Liver (tissue), 10 donors: ENCODE measurements at places on chromosomes 7 and 10.

DNA sequence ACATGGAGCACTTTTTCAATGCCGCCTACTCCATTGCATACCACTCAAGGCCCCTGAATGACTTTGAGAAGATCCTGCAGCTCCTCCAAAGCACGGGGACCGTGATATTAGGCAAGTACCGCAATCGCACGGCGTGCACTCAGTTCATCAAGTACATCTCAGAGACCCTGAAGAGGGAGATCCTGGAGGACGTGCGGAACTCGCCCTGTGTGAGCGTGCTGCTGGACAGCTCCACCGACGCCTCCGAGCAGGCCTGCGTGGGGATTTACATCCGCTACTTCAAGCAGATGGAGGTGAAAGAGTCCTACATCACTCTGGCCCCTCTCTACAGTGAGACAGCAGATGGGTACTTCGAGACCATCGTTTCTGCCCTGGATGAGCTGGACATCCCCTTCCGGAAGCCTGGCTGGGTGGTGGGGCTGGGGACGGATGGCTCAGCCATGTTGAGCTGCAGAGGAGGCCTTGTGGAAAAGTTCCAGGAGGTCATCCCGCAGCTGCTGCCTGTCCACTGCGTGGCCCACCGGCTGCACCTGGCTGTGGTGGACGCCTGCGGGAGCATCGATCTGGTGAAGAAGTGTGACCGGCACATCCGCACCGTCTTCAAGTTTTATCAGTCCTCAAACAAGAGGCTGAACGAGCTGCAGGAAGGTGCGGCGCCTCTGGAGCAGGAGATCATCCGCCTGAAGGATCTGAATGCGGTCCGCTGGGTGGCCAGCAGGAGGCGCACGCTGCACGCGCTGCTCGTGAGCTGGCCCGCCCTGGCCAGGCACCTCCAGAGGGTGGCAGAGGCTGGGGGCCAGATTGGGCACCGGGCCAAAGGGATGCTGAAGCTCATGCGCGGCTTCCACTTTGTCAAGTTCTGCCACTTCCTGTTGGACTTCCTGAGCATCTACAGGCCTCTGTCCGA, 12.7 kb upstream of the ATP6V0E2 start:
- DNase-seq, result no peak

GRCh38 chr10:11353006-11353896, 258.2 kb downstream of the USP6NL start:
- DNase-seq, result no peak

- DNase-seq, result no peak
Measured at GRCh38 chr7:139985811-139986210, 76.9 kb downstream of the PARP12 start.

- no peak for DNase-seq
Measured at GRCh38 chr7:111090846-111091245, at the start of gene LRRN3. LRRN3 (plus strand) TSS chr7:111091127; CDS start chr7:111122773, 31,646 bp downstream.

DNA sequence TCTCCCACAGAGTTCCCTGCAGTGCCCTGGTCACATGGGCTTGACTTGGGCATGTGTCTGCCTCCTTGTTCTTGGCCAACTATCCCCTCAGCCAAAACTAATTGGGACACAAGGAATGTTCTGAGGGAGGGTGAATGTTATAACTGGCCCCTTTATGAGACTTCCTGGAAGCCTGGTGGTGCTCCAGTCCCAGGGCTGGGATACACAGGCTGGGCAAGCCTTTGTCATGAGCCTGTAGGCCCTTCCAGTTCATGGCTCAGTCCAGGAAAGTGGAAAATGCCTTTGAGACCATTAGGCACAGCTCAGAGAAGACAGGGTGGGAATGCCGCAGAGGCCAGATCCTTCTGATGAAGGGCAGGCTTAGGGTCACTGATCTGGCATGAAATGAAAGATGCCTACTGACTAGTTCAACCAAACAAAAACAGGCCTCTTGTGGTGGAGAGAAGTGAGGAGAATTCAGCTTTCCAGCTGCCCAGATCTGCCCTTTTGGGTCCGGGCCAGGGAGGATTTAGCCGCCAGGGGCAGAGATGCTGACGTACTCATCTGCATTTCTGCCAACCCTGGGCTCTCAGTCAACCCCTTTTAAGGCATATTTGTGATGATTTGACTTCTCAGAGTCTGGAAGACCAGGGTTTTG, 961.5 kb downstream of the KCNMA1 start:
- no peak for DNase-seq

GRCh38 chr10:132862485-132863420, 76.8 kb upstream of the NKX6-2 start:
- DNase-seq, result no peak

DNA sequence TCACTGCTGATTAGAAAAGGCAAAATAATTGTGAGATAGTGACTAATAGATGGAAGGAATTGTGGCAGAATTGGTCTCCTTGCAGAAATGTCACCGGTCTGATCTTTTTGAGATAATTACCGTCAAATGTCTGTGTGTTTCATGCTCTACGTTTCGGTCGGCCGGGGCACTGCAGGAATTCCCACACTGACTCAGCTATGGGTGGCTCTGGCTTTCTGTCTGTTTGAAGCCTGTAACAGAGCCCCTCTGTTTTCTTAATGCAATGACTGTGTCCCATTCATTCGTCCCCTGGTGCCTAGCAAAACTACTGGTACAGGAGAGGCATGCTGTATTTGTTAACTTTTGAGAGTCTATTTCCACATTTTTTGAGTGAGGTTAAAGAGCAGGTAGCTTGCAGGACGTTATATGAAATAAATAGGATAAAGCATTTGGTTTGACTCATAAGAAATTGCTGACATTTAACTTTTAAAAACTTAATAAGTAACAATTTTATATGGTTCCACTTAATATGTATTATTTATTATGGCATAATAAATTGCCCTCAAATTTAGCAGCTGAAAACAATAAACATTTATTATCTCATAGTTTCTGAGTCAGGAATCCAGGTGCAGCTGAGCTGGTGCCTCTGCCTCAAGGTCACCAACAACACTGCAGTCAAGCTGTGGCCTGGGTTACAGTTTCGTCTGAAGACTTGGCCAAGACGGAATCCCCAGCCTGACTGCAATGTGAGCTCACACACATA, 53.3 kb upstream of the CTBP2 start:
- DNase-seq, result no peak

DNA sequence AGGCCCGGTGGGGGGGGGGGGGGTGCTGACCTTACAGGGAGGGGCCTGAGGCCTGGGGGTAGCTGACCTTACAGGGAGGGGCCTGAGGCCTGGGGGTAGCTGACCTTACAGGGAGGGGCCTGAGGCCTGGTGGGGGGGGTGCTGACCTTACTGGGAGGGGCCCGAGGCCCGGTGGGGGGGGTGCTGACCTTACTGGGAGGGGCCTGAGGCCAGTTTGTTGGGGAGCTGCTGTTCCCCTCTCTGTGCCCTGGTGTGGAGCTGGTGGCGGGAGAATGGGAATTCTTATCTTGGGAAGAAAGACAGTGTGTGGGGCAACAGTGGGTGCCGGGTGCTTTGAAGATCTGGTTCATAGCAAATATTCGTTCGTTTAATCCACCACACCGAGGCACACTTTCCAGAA, 46.6 kb upstream of the CFAP46 start:
- no peak for DNase-seq

DNA sequence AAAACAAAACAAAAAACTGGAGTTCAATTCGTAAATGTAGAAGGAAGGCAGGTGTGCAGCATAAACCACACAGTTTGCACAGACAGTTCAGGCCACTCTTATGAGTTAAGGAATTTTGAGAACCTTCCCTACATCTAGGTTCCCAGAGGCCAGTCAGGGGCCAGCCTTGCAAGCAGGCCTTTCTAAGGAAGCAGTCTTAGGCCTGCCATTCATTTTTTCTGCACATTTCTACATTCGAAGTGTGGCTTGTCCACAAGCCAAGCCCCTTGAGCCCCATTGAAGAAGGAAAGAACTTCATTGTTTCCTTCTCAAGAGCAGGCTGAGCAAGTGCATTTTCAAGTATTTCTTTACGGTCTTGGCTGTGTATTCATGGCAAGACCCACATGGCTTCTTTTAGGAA, 11.4 kb upstream of the OSBPL3 start:
- DNase-seq, result no peak

DNA sequence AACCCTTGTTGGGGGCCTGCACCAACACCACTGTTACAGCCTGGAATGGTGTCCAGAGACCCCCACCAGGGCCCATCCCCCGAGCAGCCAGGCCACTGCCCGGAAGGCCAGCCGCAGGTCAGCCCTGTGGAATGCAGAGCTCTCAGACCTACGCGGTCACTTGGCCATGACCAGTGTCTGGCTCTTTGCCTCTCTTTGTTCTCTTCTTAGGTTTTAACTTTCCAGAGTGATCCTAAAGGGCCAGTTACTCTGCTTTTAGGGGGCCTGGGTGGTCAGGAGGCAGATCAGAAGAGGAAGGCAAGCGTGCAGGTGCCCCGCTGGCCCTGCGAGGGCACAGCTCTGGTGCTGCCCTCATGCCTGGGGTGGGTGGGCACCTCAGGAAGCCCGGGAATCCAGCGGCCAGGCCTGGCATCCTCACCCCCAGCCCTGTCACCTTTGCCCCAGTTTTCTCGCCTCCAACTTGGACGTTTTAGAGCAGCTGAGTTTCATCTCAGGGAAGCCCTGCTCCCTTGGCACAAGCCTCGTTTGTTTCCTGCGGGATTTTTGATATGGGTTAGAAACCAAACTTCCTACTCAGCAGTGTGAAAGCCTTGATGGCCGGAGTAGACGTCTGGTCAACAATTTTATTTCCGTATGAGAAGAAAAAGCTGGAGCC, 62.5 kb upstream of the CHST15 start:
- DNase-seq, result no peak

GRCh38 chr10:66877361-66877760, 48.5 kb upstream of the LRRTM3 start:
- no peak for DNase-seq

DNA sequence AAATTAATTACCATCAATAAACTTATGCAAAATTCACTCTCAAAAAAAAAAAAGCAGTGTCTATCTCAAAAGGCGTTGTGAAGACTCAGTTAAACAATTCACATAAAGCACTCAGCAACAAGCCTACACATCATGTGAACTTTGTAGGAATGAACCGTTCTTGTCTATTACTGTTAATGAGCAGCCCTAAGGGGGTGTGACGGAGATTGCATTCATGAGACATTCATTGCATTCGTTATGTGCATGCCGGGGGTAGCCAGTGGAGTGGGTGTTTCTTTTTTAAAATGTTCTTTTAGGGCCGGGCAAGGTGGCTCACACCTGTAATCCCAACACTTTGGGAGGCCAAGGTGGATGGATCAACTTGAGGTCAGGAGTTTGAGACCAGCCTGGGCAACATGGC, 193.0 kb downstream of the PRPF18 start:
- DNase-seq, result no peak

GRCh38 chr7:44281811-44282600, 43.4 kb downstream of the CAMK2B start:
- DNase-seq, result no peak

GRCh38 chr10:49038711-49039110, 76.6 kb downstream of the VSTM4 start:
- DNase-seq, result no peak

- no peak for DNase-seq
Measured at GRCh38 chr10:124999433-125000365, 57.8 kb downstream of the ZRANB1 start.

GRCh38 chr7:30862995-30863705, 48.5 kb upstream of the AQP1 start:
- DNase-seq, result no peak

DNA sequence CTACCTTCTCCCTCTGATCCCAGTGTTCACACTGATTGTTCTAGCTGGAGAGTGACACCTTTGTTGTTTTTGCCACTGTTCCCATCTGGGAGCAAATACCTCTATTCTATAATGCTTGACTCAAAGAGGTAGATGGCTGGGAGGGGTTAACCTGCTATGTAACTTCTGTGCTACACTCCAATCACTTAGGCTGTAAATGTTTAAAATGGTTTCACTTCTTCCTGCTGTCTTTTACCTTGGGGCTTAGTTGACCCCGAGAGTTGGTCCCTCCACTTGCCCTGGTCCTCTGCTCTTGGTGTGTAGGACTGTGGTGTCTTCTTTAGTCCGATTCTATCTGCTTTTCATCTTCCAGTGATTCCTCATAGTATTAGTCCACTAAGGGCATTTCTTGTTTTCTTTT, 22.3 kb downstream of the KLHDC10 start:
- no peak for DNase-seq

GRCh38 chr7:11239316-11239715, 265.6 kb downstream of the PHF14 start:
- no peak for DNase-seq

DNA sequence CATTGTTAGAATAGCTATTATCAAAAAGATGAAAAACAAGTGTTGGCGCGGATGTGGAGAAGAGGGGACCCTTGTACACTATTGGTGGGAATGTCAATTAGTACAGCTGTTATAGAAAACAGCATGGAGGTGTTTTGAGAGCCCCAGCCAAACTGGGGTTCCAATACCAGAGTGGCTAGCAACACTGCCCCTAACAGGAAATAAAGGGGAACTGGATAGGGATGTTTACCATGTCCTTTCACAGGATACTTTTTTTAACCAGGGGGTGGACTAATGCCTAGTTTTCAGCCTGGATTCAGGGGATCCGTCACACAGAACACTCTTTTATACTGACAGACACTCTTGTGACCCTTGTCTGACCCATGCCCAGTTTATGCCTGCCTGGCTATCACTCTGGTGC, 6.9 kb upstream of the GSTK1 start:
- no peak for DNase-seq

DNA sequence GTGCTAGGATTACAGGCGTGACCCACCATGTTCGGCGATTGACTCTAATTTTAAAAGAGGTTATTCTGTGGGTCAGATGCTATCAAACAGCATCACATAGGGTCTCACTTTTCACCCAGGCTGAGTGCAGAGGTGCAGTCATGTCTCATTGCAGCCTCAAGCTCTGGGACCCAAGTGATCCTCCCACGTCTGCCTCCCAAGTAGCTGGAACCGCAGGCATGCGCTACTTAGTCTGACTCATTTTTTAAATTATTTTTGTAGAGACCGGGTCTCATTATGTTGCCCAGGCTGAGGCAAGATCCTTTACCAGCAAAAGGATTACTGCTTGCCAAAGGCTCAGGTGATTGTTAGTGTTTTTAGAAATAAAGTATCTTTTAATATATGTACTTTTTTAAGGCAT, 42.9 kb upstream of the STOX1 start:
- DNase-seq, result no peak

DNA sequence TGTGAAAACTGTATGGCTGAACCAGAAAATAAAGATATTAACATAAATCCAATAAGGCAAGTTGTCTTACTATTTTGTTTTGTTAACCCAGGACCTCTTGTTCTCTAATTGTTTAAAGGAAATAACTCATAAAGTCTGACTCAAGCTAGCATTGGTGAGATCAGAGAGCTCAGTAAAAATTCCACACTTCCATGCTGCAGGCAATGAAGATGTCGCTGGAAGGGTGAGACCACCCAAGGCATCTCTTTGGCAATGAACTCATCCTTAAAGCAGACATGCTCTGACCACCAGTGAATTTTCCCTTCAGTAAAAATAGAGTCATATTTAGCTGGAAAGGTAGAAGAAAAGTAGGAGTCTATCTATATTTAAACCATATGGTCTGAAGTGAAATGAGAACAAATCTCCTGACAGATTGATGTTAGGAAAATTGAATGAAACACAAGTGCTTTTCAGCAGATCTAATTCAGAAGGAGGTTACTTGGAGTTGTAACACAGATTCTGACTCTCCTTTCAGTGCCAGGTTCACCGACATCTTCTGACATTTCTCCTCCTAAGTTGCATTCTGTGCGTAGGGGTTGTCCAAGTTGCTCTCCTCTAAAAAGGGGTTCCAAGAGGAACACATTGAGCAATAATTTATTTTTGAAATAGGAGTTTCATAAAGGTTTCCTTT, 32.8 kb upstream of the VIPR2 start:
- DNase-seq, result no peak
